ENCODE measurements at places on chromosomes 5 and 9.

DNA sequence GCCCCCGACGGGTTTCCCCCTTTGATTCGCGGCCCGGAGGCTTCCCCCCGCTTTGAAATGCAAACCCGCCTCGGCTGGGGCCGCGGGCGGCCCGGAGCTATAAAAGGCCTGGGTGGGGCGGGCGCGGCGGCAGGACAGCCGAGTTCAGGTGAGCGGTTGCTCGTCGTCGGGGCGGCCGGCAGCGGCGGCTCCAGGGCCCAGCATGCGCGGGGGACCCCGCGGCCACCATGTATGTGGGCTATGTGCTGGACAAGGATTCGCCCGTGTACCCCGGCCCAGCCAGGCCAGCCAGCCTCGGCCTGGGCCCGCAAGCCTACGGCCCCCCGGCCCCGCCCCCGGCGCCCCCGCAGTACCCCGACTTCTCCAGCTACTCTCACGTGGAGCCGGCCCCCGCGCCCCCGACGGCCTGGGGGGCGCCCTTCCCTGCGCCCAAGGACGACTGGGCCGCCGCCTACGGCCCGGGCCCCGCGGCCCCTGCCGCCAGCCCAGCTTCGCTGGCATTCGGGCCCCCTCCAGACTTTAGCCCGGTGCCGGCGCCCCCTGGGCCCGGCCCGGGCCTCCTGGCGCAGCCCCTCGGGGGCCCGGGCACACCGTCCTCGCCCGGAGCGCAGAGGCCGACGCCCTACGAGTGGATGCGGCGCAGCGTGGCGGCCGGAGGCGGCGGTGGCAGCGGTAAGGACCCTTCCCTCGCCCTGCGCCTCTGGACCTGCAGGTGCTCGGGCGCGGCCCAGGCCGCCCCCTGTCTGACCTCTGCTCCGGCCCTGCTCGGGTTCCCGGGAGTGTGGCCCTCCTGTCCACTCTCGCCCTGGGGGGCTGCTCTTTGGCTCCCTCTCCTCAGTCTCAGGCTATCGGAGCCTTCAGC lies at the start of gene CDX1:
Gene CDX1 (plus strand): TSS at position 129 of the 862 bp plus-strand sequence. CDS start 99 bp downstream, at position 228.
- DNase-seq = no peak

DNA sequence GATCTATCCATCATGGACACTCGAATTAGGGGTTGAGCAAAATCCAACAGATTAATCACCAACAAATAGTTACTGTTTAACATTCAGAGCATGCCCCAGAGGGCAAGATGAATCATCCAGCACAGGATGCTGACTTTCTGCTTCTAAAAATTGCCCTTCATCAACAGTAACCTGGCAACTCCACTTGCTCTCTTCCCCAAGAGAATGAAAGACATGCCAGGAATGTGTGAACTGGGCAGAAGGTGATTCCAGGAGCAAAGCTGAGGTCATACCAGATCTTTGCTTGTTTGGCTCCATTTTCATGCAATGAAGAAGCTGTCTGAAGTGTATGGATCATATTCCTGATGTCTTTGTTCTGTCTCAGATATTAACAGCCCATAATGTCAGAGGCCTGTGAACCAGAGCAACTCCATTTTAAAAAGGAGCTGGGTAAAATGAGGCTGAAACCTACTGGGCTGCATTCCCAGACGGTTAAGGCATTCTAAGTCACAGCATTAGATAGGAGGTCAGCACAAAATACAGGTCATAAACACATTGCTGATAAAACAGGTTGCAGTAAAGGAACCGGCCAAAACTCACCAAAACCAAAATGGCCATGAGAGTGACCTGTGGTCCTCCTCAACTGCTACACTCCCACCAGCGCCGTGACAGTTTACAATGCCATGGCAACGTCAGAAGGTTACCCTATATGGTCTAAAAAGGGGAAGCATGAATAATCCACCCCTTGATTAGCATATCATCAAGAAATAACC lies 2.5 kb upstream of the ZNF367 start:
- no peak for DNase-seq

GRCh38 chr5:57414191-57414590 lies 68.4 kb downstream of the ACTBL2 start:
- no peak for DNase-seq

- no peak for DNase-seq
These were observed 30.9 kb downstream of the NR4A3 start for GRCh38 chr9:99852617-99853016.

DNA sequence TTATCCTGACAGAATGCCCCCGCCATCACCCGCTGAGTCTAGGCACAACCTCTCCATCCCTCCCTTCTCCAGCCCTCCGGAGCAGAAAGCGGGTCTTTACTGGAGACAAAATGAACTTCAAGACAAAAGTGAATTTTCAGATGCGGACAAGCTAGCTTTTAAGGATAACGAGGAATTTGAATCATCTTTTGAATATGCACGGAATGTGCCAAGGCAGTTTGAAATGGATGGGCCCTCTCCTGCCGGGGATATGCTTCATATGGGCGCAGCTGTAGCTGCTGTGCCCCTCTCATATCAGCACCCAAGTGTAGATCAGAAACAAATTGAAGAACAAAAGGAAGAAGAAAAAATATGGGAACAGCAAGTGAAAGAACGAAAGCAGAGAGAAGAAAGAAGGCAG lies 37.5 kb downstream of the CPLANE1 start:
- DNase-seq = no peak

DNA sequence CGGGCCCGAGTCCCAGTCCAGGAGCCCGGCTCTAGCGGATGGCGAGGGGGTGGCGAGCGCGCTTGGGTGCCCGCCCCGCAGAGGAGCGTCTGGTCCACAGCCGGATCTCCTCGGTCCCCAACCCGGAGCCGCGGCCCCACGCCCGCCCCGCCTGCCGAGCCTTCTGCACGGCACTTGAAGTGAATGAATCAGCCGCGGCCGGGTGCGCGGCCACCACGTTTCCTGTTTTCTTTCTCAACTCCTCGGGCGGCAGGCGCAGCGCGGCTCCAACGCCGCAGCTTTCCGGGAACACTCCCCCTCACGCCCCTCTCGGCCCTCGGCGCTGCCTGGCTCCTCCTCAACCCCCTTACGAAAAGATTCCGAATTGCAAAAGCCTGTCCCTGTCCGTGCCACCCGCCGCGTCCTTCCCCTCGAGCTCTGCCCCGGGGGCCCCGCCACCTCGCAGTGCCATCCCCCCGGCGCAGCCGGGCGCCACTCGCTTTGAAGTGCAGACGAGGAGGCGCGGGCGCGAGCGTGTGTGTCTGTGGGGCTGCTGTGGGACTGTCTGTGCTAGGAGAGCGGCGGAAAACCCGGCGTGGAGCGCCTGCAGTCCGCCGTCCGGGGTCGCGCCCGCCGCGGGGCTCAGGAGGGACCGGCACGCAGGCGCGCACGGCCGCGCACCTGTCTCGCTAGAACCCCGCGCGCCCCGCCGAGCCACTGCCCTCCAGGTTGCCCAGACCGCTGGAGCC lies 456.6 kb downstream of the RAB3C start:
- DNase-seq = peak; percentile 79

Measured in GM13976 (cell line).